ENCODE measurements at places on chromosomes 4 and X.

- DNase-seq, result peak; percentile 87
Measured at GRCh38 chr4:30717208-30718020, 2.8 kb upstream of the PCDH7 start.

GRCh38 chrX:148024425-148025148 lies 43.5 kb downstream of the FMR1NB start:
- DNase-seq, result no peak

DNA sequence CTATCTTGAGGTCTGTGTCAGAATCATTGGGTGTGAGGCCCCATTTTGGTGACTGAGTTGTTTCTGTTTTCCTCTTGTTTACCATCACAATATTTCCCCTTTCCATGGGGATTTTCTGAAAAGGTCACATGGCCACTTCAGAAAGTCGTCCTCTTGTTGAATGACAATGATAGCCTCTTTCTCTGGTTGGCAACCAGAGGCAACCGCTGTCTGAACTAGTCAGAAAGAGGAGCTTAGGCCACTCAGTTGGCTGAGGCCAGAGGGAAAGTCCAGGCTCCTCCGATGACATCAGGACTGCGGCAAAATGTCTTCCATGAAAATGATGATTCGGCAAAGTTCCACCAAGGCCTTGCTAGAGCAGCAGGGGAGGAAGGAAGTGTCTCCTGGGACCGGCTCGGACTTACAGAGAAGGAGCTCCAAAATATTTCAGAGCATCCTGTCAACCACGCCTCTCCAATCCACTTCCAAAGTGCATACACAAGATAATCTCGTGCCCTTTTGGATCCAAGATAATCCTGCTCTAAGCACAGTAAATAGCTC lies 19.1 kb upstream of the RBM47 start:
- DNase-seq, result no peak

- DNase-seq, result no peak
Measured at GRCh38 chr4:39305912-39306677, 60.1 kb downstream of the RFC1 start.

- DNase-seq, result no peak
Measured at GRCh38 chrX:139914421-139914820, 18.4 kb downstream of the ATP11C start.
